ENCODE measurements at places on chromosomes 2 and 18. TPM values are rescaled to one million over a fixed set of nuclear protein-coding genes. Genes with fewer than 3 reads are reported as not detected.

GRCh38 chr2:117714745-117715417 lies 99.6 kb upstream of the DDX18 start:
- no peaks in the 10 kb centered on the region for H3K4me1 ChIP-seq
- DNase-seq, result no peak
- no peak overlapping the region for H3K27ac ChIP-seq
- no peaks in the 10 kb centered on the region for H3K36me3 ChIP-seq

- H3K27me3 ChIP-seq, result peaks cover 23% of the 10 kb centered on the region
- no peak overlapping the region for H3K27ac ChIP-seq
- H3K4me1 ChIP-seq, result peaks cover 10% of the 10 kb centered on the region
- no peak overlapping the region for H3K4me3 ChIP-seq
Observed at GRCh38 chr2:109692013-109692743, 78.0 kb downstream of the SOWAHC start.

DNA sequence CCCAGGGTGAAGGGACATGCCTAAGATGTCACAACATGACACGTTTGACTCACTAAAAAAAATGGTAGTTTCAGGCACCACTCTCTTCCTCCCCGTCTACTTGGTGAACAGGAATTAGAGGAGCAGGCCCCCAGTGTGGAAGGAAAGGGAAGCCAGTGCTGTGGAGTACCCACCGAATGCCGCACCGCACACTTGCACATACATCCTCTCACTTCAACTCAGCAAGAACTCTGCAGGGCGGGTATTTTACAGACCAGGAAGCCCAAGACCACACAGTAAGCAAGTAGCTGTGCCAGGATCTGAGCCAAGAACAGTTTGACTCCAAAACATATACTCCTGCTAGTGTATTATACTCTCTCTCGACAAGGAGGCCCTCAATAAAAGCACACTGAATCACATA lies 69.8 kb downstream of the BCL2 start:
- DNase-seq, result no peak
- H3K36me3 ChIP-seq, result no peaks in the 10 kb centered on the region
- H3K4me3 ChIP-seq, result no peak overlapping the region
- H3K27me3 ChIP-seq, result peaks cover 20% of the 10 kb centered on the region

- H3K27ac ChIP-seq, result peak overlapping the region; percentile 72
- peak; percentile 17 for DNase-seq
- H3K27me3 ChIP-seq, result peaks cover 3% of the 10 kb centered on the region
- peak overlapping the region; percentile 65 for H3K4me3 ChIP-seq
- peaks cover 57% of the 10 kb centered on the region for H3K4me1 ChIP-seq
- peaks cover 67% of the 10 kb centered on the region for H3K36me3 ChIP-seq
Observed at GRCh38 chr2:54634564-54635511, 88.6 kb upstream of the EML6 start.

GRCh38 chr2:20136149-20136548 lies 84.7 kb upstream of the LAPTM4A start:
- no peak overlapping the region for H3K4me3 ChIP-seq
- no peaks in the 10 kb centered on the region for H3K36me3 ChIP-seq
- peaks cover 6% of the 10 kb centered on the region for H3K27me3 ChIP-seq

GRCh38 chr2:69152847-69153583 lies 140.0 kb downstream of the ANTXR1 start:
- H3K27ac ChIP-seq, result peak overlapping the region; percentile 7
- peaks cover 33% of the 10 kb centered on the region for H3K4me1 ChIP-seq
- H3K27me3 ChIP-seq, result no peaks in the 10 kb centered on the region
- no peak for DNase-seq
- H3K36me3 ChIP-seq, result peaks cover 28% of the 10 kb centered on the region
- H3K4me3 ChIP-seq, result no peak overlapping the region

DNA sequence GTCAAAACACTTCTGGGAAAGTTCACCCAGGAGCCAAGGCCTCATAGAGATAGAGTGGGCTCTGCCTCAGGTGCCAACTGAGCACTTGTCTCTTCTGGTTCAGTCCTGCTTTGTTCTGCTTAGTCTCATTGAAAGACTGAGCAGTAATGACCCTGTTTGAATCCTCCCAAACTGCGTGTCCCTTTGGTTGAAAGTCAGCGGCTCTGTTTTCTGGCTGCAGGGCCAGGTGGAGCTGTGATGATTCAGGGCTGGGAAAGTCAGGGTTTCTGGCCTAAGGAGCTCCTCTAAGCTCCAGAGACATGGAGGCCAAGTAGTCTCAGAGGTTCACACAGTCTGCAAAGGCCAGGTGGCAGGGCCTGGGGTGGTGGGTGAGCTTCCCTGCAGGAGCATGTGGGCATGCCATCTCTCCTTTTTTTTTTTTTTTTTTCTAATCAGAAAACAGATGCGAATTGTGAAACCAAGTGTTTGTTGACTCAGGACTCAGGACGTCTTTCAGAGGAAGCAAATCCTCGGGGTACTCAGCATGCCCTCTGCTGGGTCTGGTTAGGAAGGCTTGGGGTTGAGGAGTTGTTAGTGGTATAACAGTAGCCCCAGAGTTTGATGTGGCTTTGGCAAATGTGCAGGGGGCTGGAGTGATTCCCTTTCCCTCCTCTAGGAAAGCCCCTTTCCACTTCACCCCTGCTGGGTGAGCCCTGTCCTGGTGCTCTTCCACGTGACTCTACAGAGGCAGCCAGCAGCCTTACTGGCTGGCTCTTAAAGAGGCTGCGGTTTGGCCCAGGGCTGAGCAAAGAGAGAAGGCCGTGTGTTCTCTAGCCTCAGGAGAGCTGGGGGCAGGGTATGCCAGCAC lies 38.3 kb downstream of the TMEM17 start:
- no peaks in the 10 kb centered on the region for H3K36me3 ChIP-seq
- H3K27ac ChIP-seq, result no peak overlapping the region
- H3K4me1 ChIP-seq, result peaks cover 22% of the 10 kb centered on the region
- no peak for DNase-seq
- H3K27me3 ChIP-seq, result no peaks in the 10 kb centered on the region

- H3K4me3 ChIP-seq, result no peak overlapping the region
- peaks cover 18% of the 10 kb centered on the region for H3K27me3 ChIP-seq
- peaks cover 15% of the 10 kb centered on the region for H3K4me1 ChIP-seq
- DNase-seq, result peak; percentile 4
- no peaks in the 10 kb centered on the region for H3K36me3 ChIP-seq
Observed at GRCh38 chr2:64485961-64486360, 32.0 kb downstream of the LGALSL start.

DNA sequence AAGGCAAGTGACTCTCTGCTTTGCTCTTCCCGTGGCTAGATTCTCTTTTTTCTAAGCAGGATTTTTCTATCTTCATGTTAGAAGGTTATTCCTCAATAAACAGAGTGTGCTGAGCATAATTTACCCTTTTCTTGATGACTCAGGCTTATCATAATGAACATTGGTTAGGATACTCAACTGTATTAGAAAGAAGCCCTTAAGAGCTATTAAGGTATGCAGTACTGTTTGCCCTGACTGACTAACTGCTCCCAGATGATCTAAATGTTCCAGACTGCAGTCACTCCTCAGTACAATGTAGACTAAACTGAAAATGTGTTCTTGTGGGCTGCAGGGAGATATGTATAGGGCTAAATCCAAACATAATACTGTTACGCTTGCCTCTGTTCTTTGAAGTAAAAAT lies 687.8 kb downstream of the NUP35 start:
- H3K27ac ChIP-seq, result no peak overlapping the region
- no peaks in the 10 kb centered on the region for H3K4me1 ChIP-seq
- no peaks in the 10 kb centered on the region for H3K36me3 ChIP-seq

- H3K4me1 ChIP-seq, result peaks cover 7% of the 10 kb centered on the region
- H3K27ac ChIP-seq, result no peak overlapping the region
- DNase-seq, result peak; percentile 32
Observed at GRCh38 chr2:74708883-74709282, 54.8 kb downstream of the SEMA4F start.

DNA sequence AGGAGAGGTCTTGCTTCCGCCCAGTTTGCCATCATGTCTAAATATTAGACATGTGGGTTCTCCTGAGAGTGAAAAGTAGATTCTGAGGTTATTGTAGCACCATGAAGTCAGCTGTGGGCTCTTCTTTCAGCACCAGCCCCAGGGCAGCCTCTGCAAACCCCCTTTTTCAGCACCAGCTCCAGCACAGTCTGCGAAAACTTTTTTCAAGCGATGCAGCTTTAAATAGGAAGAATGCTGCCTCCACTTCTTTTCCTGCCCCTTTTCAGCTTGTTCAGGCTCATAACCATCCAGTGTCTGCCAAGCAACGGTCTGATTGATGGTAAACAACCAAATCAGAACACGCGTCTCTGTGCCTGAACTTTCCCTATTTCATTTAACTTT lies at the start of gene COL5A2:
Gene COL5A2, minus strand, starts transcription at position 192 of the 381 bp plus-strand sequence. Its CDS starts 157 bp downstream, at position 35.
- peaks cover 5% of the 10 kb centered on the region for H3K27me3 ChIP-seq
- H3K36me3 ChIP-seq, result peaks cover 37% of the 10 kb centered on the region
- H3K27ac ChIP-seq, result peak within 1 kb of the TSS; percentile 94
- peak within 1 kb of the TSS; percentile 99 for H3K4me3 ChIP-seq
- H3K4me1 ChIP-seq, result peaks cover 35% of the 10 kb centered on the region

GRCh38 chr2:8681786-8682692 lies at the start of gene ID2:
Gene ID2, plus strand, starts transcription at chr2:8682056. Its CDS starts 110 bp downstream, at chr2:8682166.
- H3K4me1 ChIP-seq, result peaks cover 42% of the 10 kb centered on the region
- peak within 1 kb of the TSS; percentile 99 for H3K4me3 ChIP-seq
- H3K36me3 ChIP-seq, result peaks cover 20% of the 10 kb centered on the region
- DNase-seq, result peak; percentile 98
- H3K27ac ChIP-seq, result peak within 1 kb of the TSS; percentile 98

DNA sequence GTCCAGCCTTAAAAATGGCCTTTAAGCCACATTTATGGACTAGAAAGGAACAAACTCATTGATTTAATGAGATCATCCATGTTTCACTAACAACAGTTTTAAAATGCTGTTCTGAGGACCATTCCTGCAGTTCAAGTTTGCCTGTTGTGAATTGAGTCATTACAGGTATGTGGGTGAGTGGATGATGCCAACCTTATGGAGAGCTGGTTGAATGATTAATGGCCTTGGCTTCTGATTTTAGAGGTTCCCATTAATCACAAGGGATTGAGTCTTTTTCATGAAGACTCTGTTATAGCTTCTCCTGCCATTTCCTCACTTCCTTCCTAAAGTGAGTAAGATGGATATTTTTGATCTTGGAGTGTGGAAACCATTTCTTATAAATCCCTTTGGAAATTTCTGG lies 459.8 kb upstream of the SLC14A2 start:
- peaks cover 10% of the 10 kb centered on the region for H3K27me3 ChIP-seq
- H3K4me1 ChIP-seq, result no peaks in the 10 kb centered on the region
- no peaks in the 10 kb centered on the region for H3K36me3 ChIP-seq
- H3K4me3 ChIP-seq, result no peak overlapping the region
- DNase-seq, result no peak

GRCh38 chr18:3481696-3482210 lies 31.8 kb downstream of the TGIF1 start:
- no peaks in the 10 kb centered on the region for H3K36me3 ChIP-seq
- no peak overlapping the region for H3K4me3 ChIP-seq
- H3K27me3 ChIP-seq, result peaks cover 5% of the 10 kb centered on the region
- no peaks in the 10 kb centered on the region for H3K4me1 ChIP-seq
- no peak for DNase-seq

Gene EMILIN2
- total RNA-seq, result 5.9 TPM

Gene SLC11A1
- total RNA-seq, result 0.15 TPM

Gene TXNDC9
- 44.5 TPM for total RNA-seq

Gene CABYR
- total RNA-seq, result 1.6 TPM

Measured in HFFc6 (cell line).